NCI-H187 treated with DMSO at 0.1 percent for 48 hours (cell line): ENCODE measurements at places on chromosomes 16 and 17.

DNA sequence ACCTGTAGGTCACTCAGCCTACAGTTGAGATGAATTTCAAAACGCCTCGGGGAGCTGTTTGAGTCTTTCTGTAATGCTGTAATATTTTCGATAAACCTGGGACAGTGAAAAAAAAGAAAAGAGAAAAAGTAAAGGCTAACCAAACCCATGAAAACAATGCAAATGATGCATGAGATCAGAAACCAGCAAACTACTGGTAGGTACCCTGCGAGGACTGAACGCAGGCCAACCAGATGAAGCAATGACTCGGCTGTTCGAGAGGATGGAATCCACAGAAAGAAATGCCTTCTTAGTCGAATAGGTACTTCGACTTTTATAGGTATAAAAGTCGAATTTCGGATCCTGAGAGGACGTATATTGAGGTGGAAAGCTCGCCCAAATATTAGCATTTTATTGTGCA is 509 bp upstream of the ATAD5 start:
- no peak for DNase-seq

- DNase-seq = no peak
Observed at GRCh38 chr16:23319861-23320615, 17.9 kb downstream of the SCNN1B start.

GRCh38 chr17:82772026-82772425 is 20.2 kb downstream of the TBCD start:
- no peak for DNase-seq

DNA sequence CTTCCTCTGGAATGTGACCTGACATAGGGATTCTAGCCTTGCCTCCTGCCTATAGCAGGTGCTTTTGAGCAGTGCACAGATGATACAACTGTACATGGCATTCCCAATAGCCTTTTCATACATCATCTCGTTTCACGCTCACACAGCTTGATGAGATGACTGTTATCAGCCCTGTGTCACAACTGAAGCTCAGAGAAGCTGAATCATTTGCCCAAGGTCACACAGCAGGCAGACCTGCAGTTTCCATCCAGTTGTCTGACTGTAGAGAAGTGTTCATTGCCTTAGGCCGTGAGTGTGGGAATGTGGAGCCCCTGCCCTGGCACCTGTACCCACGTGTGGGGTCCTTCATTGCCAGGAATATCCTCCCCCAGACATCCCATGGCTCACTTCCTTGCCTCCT is 20.1 kb downstream of the WFDC1 start:
- DNase-seq = no peak

GRCh38 chr17:36867716-36868341 is 69.4 kb upstream of the LHX1 start:
- no peak for DNase-seq

DNA sequence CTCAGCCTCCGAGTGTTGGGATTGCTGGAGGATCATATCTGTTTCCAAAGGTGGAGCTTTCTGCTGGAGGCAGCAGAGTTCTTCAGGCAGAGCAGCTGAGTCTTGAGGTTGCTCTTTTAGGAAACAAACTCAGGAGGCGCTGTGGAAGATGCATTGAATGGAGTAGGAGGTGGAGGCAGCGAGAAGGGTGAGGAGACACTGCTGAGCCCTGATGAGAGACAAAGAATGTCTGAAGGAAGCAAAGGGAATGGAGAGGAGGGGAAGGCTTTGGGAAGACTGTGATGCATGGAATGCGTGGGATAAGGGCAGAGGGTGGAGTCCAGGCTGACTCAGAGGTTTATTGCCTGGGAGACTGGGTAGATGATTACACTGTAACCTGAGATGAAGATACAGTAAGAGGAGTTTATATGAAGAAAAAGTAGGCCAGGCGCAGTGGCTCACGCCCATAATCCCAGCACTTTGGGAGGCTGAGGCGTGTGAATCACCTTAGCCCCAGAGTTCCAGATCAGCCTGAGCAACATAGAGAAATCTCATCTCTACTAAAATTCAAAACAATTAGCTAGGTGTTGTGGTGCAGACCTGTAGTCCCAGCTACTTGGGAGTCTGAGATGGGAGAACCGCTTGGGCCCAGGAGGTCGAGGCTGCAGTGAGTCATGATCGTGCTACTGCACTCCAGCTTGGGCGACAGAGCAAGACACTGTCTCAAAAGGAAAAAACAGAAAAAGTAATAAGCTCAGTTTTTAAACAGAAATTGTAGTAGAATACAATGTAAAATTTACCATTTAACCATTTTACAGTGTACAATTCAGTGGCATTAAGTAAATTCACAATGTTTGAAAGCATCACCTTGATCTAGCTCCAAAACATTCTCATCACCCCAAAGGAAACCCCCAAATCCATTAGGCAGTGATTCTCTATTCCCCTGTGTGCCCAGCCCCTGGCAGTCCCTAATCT is 17.8 kb upstream of the TMEM219 start:
- no peak for DNase-seq

DNA sequence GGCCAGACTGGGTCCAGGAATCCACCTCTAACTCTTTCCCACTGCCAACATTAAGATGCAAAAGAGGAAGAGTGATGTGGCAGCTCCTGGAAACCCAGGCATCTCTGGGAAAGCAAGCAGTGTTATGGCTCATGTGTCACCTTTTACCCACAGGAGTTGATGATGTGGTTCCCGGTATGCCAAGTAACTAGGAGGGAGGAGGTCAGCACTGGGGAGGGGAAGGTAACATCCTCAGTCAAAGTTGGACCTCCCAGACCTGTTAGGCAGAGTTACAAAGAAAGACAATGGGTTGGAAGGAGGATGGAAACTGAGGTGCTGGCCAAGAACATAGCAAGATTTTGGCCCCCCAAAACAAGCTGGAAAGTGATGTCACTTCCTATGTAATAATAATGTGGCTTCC is 11.4 kb downstream of the KRABD2 start:
- DNase-seq = no peak

- DNase-seq = no peak
Observed at GRCh38 chr16:67028696-67029253, at the start of gene CBFB. TSS of gene CBFB (plus strand) at chr16:67029149. CDS start at chr16:67029408, 259 bp downstream.

GRCh38 chr17:50828508-50829170 is 6.7 kb upstream of the WFIKKN2 start:
- DNase-seq = no peak

DNA sequence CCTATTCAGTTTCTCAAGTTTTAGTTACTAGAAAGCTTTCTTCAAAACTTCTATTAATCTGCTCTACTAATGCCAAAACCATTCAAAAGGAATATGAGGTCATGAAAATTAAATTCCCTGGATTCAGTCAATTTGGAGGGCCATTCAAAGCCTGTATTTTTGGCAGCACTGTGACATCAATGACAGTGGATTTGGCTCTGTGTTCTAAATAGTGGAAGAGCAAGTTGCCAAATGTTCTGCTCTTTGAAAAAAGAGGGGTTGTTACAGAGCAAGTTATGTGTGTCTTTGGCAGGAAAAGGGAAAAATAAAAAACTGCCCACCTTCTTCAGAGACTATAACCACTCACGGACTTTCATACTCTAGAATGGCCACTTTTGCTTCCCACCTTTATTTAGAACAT is 3.2 kb upstream of the C16orf46 start:
- DNase-seq = no peak

GRCh38 chr17:66135219-66135618 is 56.7 kb downstream of the CEP112 start:
- DNase-seq = no peak

- DNase-seq = no peak
Observed at GRCh38 chr17:44572801-44573200, 15.5 kb downstream of the FZD2 start.
